ENCODE measurements at places on chromosomes 4 and X.

DNA sequence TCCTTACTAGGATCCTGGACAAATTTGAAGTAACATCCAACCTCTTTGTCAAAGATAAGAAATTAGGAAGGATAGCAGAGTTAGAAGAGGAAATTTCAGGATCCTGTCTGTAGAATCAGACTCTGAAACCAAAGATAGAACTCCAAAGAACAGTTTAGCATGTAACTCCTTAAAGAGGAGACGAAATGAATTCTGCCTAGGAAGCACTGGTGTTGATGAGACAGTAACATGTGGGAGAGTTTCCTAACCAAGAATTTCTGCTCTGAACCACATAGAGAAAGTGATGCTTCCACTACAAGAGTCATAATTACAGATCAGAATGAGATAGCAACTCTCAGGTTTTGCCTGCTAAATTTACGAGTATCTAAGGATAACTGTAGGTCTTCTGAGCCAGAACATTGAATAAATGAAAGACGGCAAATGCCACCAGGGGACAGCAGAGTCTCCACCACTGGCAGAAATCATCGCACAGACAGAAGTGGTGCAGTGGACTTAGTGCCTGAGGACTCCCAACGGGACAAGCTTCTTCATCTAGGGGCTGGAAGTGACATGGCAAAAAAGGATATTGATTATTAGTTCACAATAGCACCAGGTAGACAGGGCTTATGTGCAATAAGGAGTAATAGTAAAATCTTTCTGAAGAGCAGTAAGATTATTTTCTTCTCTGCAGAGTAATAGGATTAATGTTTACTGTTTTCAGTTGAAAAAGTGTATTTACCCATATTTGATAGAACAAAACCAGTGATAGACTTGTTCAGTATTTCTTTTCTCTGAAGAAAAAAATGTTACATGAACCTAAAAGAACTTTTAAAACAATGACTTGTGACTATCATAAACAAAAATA, 6.7 kb upstream of the PPID start:
- peak; percentile 59 for DNase-seq

DNA sequence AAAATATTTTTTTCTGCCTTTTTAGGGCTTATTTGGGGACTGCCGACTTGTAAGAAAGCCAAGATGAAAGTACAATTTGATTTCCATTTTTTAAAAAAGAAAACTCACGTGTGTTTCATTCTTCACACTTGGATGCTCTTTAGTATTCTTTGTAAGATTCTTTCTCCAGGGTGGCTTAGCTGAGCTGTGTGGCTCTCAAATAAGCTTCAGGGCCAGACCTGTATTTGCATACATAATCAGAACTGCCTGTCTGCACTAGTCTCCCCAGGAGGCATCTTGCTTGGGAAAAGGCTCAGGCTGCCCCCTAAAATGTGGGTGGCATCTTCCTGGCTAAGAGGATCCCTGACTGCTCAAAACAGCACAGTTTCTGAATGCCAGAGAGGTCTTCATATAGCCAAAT, 498.4 kb downstream of the MID1IP1 start:
- no peak for DNase-seq

DNA sequence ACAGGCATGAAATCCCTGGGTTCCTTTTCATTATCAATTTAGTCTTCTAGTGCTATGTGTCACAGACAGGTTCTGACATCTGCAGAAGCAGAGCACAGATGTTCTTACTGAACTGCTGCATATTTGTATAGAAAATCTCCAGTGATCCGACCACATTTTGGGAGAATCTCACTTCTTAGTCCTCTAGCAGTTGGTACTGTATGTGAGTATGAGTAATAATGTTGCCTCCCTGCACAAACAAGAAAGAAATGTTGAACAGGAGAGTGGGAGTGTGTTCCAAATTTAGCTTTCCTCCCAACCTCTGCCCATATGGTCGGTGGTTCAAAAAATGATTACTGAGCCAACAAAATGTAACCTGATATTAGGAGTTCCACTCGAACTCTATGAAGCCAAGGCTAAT, 165.3 kb upstream of the GPC4 start:
- DNase-seq = no peak

- peak; percentile 94 for DNase-seq
These were observed 88.7 kb upstream of the ELOVL6 start for GRCh38 chr4:110287130-110287529.

DNA sequence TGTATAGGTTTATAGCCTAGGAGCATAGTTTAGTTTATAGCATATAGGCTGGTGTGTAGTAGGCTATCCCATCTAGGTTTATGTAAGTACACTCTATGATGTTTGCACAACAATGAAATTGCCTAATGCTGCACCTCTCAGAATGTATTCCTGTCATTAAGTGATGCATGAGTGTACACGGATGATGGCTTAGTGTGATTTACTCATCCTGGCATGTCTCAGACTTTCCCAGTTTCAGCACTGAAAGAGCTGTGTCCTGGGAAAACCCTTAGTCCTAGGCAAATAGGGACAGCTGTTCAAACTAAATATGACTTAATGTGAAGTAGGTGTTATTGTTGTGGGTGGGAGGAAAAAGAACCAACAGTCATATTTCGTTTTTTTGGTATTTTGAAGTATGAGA, 264.9 kb upstream of the MAGEB18 start:
- DNase-seq = no peak

DNA sequence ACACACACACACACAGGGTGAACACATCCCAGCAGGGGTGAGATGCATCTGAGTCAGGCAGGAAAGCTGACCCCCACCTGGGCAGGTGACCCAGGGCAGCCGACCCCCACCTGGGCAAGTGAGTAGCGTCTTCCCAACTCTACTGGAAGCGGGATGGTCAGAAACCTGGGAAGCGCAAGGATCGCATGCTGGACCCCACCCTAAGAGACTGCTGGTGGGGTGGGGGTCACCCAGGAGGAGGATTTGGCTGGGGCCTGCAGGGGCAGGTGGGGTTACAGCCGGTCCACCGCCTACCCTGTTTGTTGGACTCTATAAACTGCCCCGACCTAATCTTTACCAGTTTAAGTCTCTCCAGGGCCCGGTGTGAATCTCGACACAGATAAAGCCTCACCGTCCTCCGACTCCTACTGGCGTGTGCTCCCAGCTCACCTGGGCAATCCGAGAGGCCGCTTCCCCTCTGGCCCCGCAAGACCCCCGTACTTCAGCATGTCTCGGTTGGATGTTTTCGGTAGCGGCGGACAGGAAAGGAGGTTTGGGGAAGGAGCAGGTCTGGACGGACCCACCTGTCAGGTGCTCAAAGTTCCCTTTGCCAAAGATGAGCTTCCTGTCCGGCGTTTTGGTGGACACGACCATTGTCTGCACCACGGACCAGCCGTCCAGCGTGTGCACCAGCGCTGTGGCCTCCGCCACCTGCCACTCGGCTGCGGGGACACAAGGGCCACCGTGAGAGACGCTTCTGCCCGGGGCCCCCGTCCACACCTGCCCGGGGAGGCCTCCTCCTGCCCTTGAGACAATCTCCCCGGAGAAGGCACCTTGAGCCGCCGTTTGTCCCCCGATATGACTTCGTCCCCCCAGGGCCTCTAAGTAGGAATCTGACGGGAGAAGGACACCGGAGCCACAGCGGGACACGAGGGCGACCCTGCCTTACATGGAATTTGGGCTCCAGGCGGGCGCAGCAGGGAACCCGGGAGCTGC, 2.0 kb downstream of the GTPBP6 start:
- no peak for DNase-seq

DNA sequence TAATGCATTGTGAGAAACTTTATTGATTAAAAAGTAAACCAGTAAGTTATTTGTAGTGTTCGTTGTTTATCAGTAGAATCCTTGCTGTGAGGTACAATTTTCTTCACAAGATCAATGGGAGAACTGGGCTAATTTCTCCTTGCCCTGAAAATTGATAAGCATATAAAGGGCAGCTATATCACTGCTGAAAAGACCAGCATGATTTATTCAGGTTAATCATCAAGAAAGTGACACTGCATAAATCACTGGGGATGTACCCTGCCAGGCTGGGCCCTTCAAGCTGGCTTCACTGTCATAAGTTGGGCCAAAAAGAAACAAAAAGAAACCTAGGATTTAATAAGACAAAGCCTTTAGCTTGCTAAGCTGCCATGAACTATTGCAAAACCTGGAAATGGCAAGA, 746.7 kb downstream of the STPG2 start:
- no peak for DNase-seq

GRCh38 chr4:158819942-158820786, 51.3 kb downstream of the FNIP2 start:
- no peak for DNase-seq

- DNase-seq = no peak
These were observed 15.0 kb downstream of the BTK start for GRCh38 chrX:101370888-101371504.

DNA sequence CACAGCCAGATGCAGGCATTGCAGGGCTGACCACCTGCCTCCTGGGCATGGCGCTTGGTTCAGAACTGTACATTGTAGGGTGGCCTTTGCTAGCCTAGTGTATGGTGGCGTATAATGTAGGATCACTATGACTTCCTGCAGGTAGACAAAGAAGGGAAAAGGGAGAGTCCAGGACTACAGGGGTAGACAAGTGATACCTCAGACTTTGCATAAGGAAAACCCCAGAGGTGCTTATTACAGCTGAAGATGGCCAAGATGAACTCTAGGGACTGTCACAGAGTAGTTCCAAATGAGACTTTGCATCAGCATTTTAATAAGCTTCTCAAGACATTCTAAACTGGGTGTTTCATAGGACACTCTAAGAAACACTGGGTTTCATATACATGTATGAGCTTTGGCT, 116.4 kb upstream of the PUDP start:
- DNase-seq = no peak

DNA sequence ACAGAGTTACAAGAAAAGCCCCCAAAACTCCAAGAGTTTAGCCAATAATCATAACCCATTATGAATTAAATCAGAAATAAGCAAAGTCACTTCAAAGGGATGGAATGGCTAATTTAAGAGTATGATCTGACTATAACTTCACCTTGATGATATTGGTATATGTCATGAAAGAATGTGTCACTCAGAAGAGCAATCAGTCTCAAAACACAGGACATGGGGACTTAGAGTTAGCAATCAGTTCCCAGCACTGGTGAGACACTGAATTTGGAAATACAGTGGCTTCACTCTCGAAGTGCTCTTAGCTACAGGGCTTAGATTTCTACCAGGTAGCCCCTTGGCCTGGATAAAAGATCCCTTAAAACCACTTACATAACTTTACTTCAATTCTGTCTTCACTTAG, 65.7 kb upstream of the EXOC1L start:
- no peak for DNase-seq

GRCh38 chr4:133866328-133866699, 335.3 kb downstream of the PABPC4L start:
- DNase-seq = peak; percentile 93

DNA sequence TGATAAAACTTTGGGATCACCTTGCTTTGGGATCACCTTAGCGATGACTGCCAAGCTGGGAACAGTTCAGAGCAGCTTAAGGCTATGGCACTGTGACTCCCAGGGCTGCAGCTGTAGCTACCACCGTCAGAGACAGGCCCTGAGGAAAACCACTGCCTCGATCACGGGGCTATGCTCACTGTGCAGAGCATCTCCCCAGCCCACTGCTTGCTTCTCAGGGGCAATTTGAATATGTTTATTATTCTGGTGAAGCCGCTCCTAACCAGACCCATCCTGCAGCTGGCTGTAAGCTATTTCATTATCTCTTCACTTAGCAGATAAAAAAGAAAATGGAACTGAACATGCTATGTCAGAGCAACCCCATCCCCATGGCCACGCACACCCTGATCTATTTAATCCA, 328.5 kb downstream of the EVC2 start:
- DNase-seq = no peak

DNA sequence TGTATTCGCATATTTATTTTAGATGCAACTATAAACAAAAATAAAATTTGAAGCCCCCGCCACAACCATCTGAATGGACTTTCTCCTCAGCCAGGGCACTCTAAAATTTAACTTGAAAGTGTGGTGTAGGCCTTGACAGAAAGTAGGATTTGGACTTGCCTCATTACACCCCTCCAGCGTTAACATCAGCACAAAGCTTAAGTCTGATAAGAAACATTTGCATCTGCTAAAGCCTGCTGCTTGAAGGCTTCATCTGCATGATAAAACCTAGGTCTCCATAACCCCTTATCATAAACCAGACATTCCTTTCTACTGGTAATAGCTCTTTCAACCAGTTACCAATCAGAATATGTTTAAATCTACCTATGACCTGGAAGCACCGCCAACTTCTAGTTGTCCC, 1046.5 kb downstream of the FAT4 start:
- no peak for DNase-seq

DNA sequence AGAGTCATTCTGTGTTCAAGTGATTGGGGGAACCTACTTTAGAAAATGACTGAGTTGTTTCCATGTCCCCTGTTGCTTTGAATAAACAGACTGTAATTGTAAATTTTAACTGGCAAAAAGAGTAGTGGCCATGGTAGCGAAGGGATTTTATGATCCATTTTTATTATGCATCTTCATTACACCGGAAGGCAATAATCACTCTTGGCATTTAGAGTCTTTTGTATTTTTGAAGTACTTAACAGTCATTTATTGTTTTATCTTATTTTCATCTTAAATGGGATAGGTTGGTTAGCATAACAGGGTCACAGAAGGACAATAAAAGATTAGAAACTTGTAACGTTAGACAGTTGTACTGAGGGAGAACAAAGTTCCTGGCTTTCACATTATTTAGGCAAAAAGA, 11.0 kb upstream of the OTC start:
- no peak for DNase-seq

DNA sequence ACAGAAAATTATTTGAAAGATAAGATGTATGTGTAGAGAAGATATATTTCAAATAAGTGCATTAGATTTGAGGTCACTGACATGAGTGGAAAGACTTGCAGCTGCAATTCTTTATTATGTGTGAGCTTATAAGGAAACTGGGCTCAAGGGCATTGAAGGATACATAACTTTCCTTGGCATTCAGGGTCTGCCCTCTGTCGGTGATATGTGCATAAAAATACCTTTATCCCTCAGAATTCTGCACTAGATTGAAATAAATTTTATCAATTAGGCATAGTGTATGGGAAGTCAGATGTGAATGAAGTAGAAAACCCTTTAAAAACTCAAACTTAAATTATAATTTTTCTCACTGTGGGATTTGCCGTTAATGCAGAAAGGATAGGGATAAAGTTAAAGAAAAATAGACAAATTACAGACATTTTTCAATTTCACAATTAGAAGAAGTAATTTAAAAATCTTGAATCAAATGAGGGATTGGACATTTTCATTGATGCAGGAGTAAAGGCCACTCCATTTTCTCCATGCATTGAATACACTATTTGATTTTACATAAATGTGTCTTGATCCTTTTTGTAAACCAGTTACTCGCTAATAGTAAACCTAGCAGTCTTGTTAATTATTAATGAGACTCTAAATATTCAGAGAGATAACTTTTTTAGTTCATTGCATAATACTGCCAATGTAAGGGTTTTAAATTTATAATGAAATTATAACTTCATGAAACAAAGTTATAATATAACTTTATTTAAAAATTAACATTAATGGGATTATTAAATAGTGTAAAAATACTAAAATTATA, 21.0 kb upstream of the ETNPPL start:
- peak; percentile 20 for DNase-seq

GRCh38 chrX:154748712-154749339, 2.1 kb downstream of the GAB3 start:
- DNase-seq = peak; percentile 27
